ENCODE measurements at places on chromosomes 7 and 10. TPM values are rescaled to one million over a fixed set of nuclear protein-coding genes. Genes with fewer than 3 reads are reported as not detected.

The GDF10 gene
- total RNA-seq, result 13.7 TPM

The HIF1AN gene
- 21.8 TPM for total RNA-seq

The HOXA10 gene
- total RNA-seq, result 0.12 TPM

The GRM3 gene
- not detected for total RNA-seq

The SPOCK2 gene
- total RNA-seq, result 0.84 TPM

The BLNK gene
- 25.8 TPM for total RNA-seq

The PALD1 gene
- total RNA-seq, result 2.7 TPM

The PAX4 gene
- not detected for total RNA-seq

The PRSS2 gene
- 66,049 TPM for total RNA-seq

DNA sequence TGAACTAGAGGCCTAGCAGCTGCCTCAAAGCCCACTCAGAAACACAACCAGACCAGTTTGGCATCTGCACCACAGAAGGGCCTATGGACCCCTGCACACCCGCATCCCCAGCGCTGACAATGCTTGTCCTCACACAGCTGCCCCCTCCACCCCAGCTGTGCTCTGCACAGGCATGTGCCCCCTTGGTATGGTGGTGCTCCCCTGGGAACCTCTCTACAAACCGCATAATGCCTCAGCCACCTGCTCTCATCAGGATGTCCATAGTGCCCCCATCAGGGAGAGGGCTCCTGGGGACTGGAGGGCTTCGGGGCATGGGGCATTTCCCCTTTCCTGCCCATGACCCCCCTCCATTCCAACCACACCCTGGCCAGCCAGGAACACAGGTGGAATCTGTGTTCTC is 347.5 kb downstream of the GRID1 start:
- no peaks in the 10 kb centered on the region for H3K36me3 ChIP-seq
- H3K27ac ChIP-seq, result no peak overlapping the region
- no peak for DNase-seq
- H3K4me1 ChIP-seq, result peaks cover 10% of the 10 kb centered on the region
- no peaks in the 10 kb centered on the region for H3K27me3 ChIP-seq
- H3K4me3 ChIP-seq, result no peak overlapping the region

DNA sequence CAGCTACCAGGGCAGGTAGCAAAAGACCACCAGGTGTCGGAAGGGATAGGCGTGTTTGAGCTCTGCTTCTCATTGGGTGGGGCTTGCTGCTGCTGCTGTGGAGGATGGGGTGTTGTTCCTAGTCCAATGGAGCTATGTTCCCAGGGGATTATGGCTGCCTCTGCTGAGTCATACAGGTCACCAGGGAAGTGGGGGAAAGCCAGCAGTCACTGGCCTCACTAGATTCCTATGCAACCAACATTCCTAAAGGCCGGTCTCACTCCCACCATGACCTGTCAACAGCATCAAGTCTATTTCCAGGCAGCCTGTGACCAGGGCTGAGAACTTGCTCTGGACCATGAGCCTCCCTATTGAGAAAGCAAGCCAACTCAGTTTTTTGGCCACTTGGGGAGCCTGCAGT is 1160.8 kb downstream of the REEP3 start:
- H3K4me1 ChIP-seq, result no peaks in the 10 kb centered on the region
- no peak overlapping the region for H3K4me3 ChIP-seq
- H3K36me3 ChIP-seq, result no peaks in the 10 kb centered on the region
- H3K27me3 ChIP-seq, result no peaks in the 10 kb centered on the region
- no peak overlapping the region for H3K27ac ChIP-seq

GRCh38 chr7:18849130-18849529 is 268.3 kb downstream of the TWIST1 start:
- no peaks in the 10 kb centered on the region for H3K27me3 ChIP-seq
- H3K4me1 ChIP-seq, result no peaks in the 10 kb centered on the region
- DNase-seq, result no peak
- H3K36me3 ChIP-seq, result no peaks in the 10 kb centered on the region
- H3K27ac ChIP-seq, result no peak overlapping the region

DNA sequence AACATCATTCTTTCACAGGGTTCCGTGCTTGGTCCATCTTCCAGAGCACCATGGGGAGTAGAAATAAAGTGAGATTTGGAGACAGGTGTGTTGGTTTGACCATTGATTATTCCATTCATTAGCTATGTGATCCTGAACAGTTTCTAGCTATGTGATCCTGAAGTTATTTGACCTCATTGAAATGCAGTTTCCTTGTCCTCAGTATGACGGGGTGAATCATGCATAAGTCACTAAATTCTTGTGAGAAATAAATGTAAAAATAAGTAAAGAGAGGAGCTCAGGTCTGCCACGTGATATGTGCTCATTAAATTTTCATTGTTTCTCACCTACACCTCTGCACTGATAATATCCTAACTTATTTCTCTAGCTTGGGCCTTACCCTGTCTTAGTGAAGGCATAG is 34.1 kb upstream of the LHFPL3 start:
- H3K27me3 ChIP-seq, result no peaks in the 10 kb centered on the region
- no peak for DNase-seq
- H3K27ac ChIP-seq, result no peak overlapping the region

GRCh38 chr7:78677391-78677790 is 776.1 kb downstream of the MAGI2 start:
- no peak overlapping the region for H3K27ac ChIP-seq
- H3K4me3 ChIP-seq, result no peak overlapping the region
- DNase-seq, result no peak
- no peaks in the 10 kb centered on the region for H3K27me3 ChIP-seq
- H3K4me1 ChIP-seq, result no peaks in the 10 kb centered on the region

DNA sequence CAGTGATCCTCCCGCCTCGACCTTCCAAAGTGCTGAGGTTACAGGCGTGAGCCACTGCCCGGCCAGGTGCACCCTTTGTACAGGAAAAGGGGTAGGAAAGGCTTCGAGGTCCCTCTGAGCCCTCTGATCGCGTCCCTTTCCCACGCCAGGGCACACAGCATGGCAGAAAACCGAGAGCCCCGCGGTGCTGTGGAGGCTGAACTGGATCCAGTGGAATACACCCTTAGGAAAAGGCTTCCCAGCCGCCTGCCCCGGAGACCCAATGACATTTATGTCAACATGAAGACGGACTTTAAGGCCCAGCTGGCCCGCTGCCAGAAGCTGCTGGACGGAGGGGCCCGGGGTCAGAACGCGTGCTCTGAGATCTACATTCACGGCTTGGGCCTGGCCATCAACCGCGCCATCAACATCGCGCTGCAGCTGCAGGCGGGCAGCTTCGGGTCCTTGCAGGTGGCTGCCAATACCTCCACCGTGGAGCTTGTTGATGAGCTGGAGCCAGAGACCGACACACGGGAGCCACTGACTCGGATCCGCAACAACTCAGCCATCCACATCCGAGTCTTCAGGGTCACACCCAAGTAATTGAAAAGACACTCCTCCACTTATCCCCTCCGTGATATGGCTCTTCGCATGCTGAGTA is 871 bp downstream of the POP7 start:
- DNase-seq, result no peak
- no peaks in the 10 kb centered on the region for H3K27me3 ChIP-seq
- H3K36me3 ChIP-seq, result no peaks in the 10 kb centered on the region
- peaks cover 11% of the 10 kb centered on the region for H3K4me1 ChIP-seq
- peak overlapping the region; percentile 83 for H3K27ac ChIP-seq
- peak overlapping the region; percentile 76 for H3K4me3 ChIP-seq

GRCh38 chr7:91212582-91212981 is 51.7 kb upstream of the FZD1 start:
- no peak overlapping the region for H3K27ac ChIP-seq
- DNase-seq, result no peak
- no peaks in the 10 kb centered on the region for H3K36me3 ChIP-seq
- no peak overlapping the region for H3K4me3 ChIP-seq
- no peaks in the 10 kb centered on the region for H3K27me3 ChIP-seq

- H3K36me3 ChIP-seq, result no peaks in the 10 kb centered on the region
- peaks cover 14% of the 10 kb centered on the region for H3K4me1 ChIP-seq
- no peak overlapping the region for H3K4me3 ChIP-seq
- DNase-seq, result peak; percentile 34
- no peaks in the 10 kb centered on the region for H3K27me3 ChIP-seq
These were observed 67.6 kb upstream of the DDC start for GRCh38 chr7:50632561-50633413.

DNA sequence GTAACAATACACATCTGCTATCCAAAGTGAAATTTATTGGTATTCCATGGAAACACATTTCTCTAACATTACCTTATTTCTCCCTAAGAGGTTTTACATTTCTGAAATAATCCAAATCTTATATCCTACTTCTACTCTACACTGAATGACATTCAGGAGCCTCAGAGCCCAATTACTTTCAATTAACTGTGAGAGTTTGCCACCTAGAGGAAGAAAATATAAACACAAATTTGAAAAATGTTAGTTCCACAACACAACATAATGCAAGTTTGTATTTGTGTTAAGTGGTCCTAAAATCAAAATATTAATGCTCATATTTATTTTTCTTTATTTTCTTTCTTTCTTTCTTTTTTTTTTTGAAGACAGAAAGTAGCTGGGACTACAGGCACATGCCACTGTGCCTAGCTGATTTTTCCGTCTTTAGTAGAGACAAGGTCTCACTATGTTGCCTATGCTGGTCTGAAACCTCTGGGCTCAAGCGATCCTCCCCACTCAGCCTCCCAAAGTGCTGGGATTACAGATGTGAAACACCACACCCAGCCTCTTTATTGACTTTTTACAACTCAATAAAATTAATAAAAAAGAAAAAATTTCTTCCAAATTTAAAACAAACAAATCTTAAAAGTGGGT is 46.0 kb downstream of the ATAD1 start:
- H3K4me3 ChIP-seq, result no peak overlapping the region
- H3K4me1 ChIP-seq, result no peaks in the 10 kb centered on the region
- no peaks in the 10 kb centered on the region for H3K27me3 ChIP-seq
- no peak overlapping the region for H3K27ac ChIP-seq

DNA sequence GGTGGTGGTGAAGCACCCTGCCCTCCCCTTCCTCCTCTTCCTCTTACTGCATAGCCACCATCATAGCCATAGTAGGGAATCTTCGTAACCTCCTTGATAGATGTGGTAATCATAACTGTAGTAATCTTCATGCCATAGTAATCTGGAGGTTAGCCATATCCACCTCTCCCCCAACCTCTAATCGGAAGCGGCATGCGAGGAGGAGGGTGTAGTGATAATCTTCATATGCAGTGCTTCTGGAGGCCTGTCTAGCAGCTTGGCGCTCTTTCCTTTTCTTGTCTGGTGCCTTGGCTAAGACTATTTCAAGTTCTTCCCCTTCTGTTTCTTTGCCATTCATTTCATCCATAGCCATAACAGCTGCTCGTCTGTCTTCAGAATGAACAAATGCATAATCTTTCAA is 90.9 kb downstream of the MLLT10 start:
- no peaks in the 10 kb centered on the region for H3K36me3 ChIP-seq
- no peaks in the 10 kb centered on the region for H3K4me1 ChIP-seq
- H3K4me3 ChIP-seq, result no peak overlapping the region
- H3K27me3 ChIP-seq, result no peaks in the 10 kb centered on the region

DNA sequence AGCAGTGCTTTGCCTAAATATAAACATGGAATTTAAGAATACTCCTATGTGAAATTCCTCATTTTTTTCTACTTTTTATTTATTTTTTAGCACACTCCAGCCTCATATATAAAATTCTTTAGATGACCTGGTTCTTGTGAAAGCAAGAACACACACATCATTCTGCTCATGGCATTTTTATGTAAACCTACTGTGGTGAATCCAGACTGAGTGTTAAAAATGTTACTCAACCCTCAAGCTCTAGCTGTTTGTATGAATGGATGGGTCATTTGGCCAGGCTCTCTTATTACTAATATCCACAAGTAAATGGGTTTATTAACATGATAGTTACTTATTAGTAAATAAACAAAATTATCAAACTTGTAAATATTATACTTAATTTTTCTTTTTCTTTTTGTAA is 551.7 kb upstream of the LRRN3 start:
- no peaks in the 10 kb centered on the region for H3K4me1 ChIP-seq
- H3K36me3 ChIP-seq, result no peaks in the 10 kb centered on the region
- no peak for DNase-seq
- H3K27ac ChIP-seq, result no peak overlapping the region
- no peaks in the 10 kb centered on the region for H3K27me3 ChIP-seq

DNA sequence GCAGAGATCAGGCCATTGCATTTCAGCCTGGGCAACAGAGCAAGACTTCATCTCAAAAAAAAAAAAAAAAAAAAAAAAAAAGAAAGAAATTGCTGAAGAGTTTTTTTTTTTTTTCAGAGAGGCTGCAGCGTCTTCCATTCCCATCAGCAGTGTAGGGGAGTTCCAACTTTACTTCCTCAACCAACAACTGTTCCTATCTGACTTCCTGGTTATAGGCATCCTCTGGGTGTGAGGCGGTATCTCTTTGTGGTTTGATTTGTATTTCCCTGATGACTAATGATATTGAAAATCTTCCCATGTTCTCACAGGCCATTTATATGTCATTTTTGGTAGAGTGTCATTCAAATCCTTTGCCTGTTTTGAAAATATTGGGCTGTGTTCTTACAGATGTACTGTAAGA is 40.2 kb downstream of the PRTFDC1 start:
- no peak for DNase-seq
- H3K4me1 ChIP-seq, result no peaks in the 10 kb centered on the region
- H3K36me3 ChIP-seq, result no peaks in the 10 kb centered on the region
